ENCODE measurements at places on chromosomes 2 and 18.

- no peak for DNase-seq
Observed at GRCh38 chr2:88081924-88082608, 14.4 kb downstream of the SMYD1 start.

DNA sequence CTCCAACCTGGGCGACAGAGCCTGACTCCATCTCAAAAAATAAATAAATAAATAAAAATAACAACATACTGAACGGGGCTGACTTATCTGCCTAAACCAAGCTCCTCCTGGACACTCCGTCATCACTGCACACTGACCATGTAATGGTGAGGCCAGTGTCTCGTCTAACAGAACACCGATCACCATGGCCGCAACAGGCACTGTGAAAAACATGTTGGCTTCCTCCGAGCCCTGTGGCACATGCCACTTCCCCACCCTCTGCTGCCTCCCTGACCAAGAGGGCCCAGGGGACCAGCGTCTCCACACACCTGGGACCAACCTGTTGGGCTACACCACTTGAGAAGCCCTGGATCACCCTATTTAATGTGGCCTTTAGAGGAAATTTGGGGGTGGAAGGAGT lies 33.9 kb downstream of the ZNF516 start:
- no peak for DNase-seq

DNA sequence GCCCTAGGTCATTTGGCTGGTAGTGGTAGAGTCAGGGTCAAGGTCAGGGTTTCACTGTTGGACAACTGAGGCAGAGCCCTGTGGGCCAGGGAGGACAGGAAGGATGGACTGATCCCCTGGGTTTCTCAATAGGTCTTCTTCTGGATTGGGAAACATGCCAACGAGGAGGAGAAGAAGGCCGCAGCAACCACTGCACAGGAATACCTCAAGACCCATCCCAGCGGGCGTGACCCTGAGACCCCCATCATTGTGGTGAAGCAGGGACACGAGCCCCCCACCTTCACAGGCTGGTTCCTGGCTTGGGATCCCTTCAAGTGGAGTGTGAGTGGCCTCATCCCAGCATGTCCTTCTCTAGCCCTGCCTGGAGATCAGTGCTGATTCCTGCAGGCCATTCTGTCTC lies 18.1 kb downstream of the VIL1 start:
- no peak for DNase-seq

DNA sequence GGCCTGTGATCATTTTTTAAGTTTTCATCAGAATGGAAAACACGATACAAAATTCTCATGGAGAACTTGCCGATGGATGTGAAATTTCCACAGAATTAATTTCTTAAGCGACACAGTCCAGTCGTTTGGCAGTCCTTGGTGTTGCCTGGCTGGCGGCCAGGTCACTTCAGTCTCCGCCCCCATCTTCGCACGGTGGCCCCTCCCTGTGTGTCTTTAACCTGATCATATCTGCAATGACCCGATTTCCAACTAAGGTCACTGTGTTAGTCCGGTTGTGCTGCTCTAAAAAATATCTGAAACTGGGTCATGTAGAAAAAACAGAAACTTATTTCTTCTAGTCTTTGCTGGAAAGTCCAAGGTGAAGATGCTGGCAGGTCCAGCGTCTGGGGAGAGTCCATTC lies 44.5 kb upstream of the COPS8 start:
- no peak for DNase-seq

DNA sequence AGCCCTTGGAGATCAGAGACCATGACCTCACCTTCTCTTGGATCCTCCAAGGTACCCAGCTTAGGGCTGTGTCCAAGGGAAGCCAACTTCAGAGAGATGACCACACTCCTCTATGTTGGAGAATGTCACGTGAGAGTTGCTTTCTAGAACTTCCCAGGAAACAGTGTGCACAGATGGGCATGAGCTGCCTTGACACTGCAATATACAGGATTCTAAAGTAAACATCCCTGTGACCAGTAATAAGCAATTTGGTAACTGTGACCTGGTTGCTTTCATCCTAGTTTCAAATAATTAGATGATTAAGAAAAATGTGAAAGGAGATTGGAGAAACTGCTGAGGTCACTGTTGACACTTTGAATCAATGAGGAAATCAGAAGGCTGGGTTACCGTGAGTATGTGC lies 181.1 kb upstream of the EPAS1 start:
- DNase-seq, result no peak

GRCh38 chr18:68060871-68061270 lies 544.4 kb upstream of the DSEL start:
- DNase-seq, result no peak

- DNase-seq, result no peak
Observed at GRCh38 chr2:62114564-62114963, 81.4 kb upstream of the B3GNT2 start.

GRCh38 chr2:187008111-187008510 lies 159.1 kb upstream of the ZSWIM2 start:
- DNase-seq, result no peak

- no peak for DNase-seq
Observed at GRCh38 chr18:57057890-57058289, 89.0 kb upstream of the BOD1L2 start.

DNA sequence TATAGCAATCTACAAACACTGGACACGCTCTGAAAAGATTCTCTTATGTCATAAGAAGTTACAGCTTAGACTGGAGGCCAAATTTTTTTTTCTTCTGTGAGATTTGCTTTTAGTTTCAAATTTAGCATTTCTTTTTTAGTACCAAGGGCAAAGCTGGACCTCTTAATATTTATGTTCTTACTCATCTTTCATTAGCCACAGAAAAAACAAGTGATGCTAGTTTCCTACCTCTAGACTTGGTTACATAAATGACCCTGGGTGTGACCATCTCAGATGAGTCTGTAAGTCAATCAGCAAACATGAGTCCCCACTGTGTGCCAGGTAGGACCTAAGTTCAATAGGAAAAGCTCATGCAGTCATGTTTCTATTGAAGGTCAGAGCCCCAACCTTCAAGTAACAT lies 94.4 kb downstream of the MEP1B start:
- DNase-seq, result no peak

GRCh38 chr2:182642328-182642727 lies 73.7 kb upstream of the DNAJC10 start:
- DNase-seq, result no peak

- DNase-seq, result no peak
Observed at GRCh38 chr2:196233805-196234475, 62.6 kb upstream of the STK17B start.

- no peak for DNase-seq
Observed at GRCh38 chr2:35887146-35887545, 468.4 kb upstream of the CRIM1 start.

GRCh38 chr18:70181015-70181414 lies 24.5 kb downstream of the RTTN start:
- DNase-seq, result no peak

GRCh38 chr2:42819160-42819559 lies 26.8 kb upstream of the HAAO start:
- DNase-seq, result no peak

DNA sequence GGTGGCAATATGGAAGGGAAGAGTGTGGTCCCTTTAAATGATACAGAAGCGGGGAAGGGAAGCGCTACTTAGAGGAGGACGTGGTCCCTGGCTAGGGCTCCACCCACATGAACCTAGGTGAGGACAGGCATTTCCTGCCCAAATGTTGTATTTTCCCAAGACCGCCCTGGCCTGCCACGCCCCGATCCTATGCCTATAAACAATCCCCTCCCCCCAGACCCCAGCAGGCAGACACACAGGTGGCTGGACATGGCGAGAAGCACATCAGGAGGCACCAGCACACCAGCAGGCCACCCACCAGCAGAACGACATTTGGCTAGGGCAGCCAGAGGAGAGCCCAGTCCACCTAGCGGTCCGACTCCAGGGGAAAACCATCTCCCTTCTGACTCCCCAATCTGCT lies 47.2 kb downstream of the METTL8 start:
- DNase-seq, result no peak

DNA sequence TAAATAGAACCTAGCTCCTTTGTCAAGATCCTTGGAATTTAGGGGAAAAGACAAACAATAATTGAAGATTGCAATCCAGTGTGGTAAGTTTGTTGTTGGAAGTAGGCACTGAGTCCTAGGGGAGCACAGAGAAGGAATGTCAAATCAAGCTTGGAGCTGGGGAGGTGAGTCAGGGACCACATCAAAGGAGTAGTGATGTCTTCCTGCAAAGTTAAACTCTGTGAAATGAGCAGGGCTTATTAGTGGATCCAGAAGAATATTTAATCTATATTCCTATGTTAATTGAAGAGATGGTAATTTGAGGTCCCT lies 41.7 kb upstream of the NABP1 start:
- DNase-seq, result no peak

- DNase-seq, result no peak
Observed at GRCh38 chr2:227881866-227882517, 10.6 kb downstream of the DAW1 start.

DNA sequence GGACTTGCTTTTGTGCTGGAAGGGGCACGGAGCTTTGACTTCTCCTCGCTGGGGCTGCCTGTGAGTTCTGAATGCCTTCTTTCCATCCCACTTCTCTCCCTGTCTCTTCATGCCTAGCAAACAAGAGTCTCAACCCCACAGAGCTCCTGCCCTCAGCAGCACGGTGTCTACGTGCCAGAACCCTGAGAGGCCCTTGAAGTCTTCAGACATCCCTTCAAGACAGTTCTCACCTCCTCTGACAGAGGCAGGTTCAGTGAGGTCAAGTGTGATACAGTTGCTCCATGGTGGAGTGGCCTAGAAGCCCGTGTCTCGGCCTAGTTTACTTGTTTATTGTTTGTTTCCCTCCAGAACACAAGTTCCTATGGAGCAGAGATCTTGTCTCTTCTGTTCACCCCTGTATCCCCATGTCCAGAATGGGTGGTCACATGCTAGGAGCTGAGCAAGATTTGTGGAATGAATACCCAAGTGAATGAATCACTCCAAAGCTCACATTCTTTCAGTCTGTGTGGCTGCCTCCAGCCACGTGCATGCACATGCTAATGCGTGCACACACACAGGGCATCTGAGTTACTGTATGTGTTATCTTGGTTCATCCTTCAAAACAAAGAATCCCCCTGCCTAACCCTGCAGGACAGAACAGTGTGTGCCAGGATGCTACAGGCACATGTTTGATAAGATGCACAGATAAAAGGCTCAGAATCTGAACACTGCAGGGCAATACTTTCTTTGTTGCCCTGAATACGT lies 391.6 kb downstream of the NBAS start:
- peak; percentile 68 for DNase-seq

GRCh38 chr18:61435064-61435652 lies 101.9 kb downstream of the CDH20 start:
- DNase-seq, result no peak

GRCh38 chr18:3279201-3280185 lies 17.6 kb downstream of the MYL12B start:
- DNase-seq, result no peak

- no peak for DNase-seq
Observed at GRCh38 chr18:77765468-77765867, 515.8 kb downstream of the GALR1 start.

DNA sequence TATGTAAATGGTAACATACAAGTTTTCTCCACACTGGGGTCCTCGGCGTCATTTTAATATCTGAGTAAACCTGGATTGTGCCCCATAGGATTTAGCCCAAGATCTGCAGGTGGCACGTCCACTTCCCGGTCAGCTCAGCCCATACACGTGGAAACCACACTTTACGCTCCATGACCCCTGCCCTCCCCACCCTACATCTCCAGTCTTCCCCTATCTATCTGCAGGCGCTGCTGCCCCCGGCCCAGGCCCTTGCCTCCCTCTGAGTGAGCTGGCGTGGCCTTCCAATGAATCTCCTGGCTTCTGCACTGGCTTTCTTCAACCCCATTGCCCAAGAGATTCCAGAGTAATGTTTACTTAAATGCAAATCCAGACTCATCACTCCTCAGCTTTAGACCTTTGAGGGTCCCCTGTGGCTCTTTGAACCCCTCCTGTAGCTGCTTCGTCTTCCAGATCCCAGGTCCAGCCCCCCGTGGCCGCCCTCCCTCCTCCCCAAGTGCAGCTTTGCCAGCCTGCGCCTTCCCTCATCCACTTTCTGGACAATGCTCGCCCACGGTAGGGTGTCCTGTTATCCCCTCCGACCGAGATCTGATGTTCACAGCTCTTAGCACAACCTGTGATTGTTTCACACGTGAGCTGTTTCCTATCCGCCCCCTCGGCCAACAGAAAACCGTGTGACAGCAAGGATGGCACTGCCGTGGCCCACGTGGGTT lies 421.4 kb upstream of the SALL3 start:
- DNase-seq, result no peak

DNA sequence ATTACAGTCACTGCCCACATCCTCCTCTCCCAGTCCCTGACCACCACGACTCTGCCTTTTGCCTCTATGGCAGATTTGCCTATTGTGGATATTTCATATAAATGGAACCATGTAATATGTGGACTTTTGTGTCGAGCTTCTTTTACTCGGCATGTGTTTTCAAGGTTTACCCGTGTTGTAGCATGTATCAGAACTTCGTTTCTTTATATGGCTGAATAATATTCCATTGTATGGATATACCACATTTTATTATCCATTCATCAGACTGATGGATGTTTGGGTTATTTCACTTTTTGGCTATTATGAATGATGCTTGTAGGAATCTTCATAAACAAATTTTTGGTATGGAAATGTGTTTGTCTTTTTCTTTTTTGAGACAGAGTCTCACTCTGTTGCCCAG lies 24.2 kb upstream of the E2F6 start:
- DNase-seq, result no peak

DNA sequence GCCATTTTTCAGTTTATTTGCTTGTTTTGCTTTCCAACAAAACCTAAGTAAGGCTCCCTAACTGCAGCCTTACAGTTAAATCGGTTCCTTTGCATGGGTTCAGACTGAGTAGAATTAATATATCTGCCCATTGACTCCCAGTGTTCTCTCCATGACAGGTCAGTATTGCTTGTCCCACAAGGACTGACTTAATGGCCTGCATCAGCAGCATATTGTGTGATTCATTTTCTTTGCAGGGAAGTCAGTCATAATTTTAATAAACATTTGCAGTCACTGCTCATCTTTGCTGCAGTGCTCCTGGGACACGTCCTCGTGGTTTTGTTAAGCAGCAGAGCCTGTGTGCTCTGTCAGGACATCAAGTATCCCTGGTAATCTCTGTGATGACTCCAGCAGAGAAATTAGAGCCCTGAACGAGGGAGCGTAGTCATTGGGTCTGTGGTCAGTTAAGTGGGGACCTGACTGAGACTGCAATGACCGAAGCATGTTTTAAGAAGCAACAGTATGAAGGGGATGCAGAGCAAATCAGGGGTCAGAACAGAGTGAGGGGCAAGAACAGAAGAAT lies 93.3 kb downstream of the CDH20 start:
- no peak for DNase-seq

GRCh38 chr2:77458216-77458615 lies 64.0 kb downstream of the LRRTM4 start:
- no peak for DNase-seq

- no peak for DNase-seq
Observed at GRCh38 chr18:54043484-54044251, 180.8 kb downstream of the MBD2 start.

GRCh38 chr2:119426801-119427395 lies 4.8 kb upstream of the TMEM37 start:
- DNase-seq, result no peak

All from AG09319 (cell line).